ENCODE measurements at places on chromosomes 6 and 20. TPM values are rescaled to one million over a fixed set of nuclear protein-coding genes. Genes with fewer than 3 reads are reported as not detected.

- DNase-seq, result peak; percentile 81
Measured at GRCh38 chr20:33915726-33916331, 77.9 kb upstream of the RALY start.

Gene SIRPB1
- 2.5 TPM for total RNA-seq

- no peak for DNase-seq
Measured at GRCh38 chr20:54517241-54517975, 42.0 kb downstream of the DOK5 start.

GRCh38 chr20:16313917-16314316 is 259.3 kb downstream of the KIF16B start:
- DNase-seq, result no peak

DNA sequence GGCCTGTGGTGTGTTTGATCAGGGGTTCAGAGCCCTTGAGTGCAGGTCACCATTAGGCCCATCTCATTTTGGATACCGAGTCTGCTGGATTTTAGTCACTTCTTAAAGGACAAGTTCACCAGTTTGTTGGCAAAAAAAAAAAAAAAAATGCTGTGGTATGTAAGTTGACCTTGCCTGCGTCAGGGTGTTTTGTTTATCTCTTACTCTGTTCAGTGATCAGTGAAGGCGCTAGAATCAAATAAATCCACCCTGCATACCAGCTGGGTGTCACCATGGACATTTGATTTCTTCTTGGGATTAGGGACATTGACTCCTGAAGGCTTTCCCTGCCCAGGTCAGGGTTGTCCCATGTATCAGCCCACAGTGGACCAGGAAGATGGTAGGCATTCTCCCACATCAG is 6.7 kb downstream of the SMOC2 start:
- DNase-seq, result no peak

- DNase-seq, result no peak
Measured at GRCh38 chr6:111747829-111748228, 125.4 kb downstream of the FYN start.

DNA sequence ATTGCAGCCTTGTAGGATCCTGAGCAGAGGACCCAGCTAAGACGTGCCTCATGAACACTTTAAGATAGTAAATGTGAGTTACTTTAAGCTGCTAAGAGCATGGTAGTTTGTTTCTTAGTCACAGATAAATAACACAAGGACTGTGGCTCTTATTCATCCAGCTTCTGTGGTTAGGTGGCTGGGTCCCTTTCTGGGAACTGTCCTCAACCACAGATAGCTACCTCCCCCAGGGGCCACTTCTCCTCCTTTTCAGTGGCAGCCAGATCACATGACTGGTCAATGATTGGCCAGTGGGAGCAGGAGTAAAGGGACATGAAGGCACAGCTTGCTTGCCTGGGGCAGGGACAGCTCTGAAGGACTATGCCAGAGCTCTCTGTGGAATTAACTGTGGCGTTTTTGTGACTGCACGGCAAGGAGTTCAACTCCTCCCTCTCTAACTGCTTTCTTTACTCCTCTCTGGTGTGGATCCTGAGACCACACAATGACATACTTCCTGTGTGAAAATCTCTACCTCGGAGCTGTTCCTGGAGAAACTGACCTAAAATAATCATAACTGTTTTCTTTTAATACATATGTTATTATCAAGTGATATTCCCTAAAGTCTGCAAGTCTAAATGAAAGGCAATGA is 76.5 kb downstream of the NRN1 start:
- DNase-seq, result no peak

Gene KCNB1
- total RNA-seq, result 0.85 TPM

DNA sequence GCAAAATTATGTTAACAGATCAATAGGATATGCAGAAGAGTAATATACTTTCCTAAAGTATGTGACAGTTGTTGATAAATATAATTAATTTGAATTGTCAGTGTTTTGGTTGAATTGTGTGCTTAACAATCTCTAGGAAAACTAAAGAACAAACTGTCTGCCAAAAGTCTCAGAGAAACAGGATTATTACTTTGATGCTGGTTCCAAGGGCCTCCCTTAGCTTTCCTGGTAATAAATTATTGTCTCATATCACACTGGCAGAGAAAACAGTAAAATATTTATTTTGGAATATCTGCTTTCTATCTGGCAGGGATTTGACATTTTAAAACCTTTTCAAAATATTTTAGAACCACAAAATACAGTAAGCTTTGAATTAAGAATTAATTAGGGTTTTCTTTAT is 40.1 kb upstream of the CARMIL1 start:
- no peak for DNase-seq

DNA sequence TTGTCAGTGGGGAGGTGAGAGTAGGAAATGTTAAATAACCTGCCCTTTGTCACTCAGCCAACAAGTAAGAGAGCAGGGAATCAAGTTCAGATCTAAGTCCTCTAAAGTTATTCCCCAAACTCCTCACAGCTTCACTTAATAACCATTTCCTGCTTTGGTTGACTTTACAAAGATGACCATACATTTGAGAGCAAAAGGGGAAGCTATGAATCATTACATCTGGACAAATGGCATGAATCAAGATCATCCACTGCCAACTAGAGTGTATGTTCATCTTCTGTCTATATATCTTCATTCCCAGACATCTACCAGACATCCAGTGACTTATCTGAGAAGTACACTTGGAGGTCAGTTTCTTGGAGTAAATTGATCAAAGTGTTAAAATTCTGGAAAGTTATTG is 15.1 kb upstream of the HIVEP2 start:
- no peak for DNase-seq

- no peak for DNase-seq
Measured at GRCh38 chr6:15331143-15331542, 85.3 kb downstream of the JARID2 start.

DNA sequence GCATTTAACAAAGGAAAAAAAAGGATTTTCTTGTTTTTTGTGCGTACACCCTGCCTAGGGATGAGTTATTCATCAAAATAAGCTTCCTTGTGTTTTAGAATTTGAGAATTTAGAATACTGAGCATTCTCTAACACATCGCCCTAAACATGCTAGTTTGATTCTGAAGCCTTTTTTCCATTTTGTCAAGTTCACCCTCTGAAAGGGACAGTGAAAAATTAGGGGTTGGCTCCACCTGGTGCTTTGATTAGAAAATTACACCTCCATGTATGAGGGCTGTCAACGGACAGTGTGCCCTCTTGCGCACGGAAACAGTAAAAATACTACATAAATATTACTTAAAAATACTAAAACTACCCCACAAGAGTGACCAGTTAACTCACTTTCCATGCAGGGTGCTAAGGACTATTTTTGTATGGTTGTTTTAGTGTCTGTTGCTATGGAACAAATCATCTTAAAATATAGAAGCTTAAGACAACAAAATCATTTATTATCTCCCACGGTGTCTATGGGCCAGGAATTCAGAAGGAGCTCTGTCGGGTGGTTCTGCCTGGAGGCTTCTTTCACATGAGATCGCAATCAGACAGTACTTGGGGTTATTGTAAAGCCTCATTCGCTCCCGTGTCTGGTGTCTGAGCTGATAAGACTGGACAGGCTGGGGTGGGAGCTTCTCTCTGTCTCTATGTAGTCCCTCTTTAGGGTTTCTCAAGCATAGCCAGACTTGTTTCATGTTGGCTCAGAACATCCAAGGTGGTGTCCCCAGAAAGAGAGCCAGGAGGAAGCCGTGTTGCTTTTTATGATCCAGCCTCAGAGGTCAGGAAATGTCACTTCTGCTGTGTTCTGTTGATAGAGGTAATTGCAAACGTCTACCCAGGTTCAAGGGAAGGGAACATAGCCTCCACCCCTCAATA is 41.1 kb upstream of the TMEM170B start:
- DNase-seq, result peak; percentile 82

- DNase-seq, result no peak
Measured at GRCh38 chr6:137697267-137697938, 169.7 kb upstream of the TNFAIP3 start.

GRCh38 chr20:40506537-40506939 is 182.5 kb downstream of the MAFB start:
- DNase-seq, result peak; percentile 57
